ENCODE measurements at places on chromosomes 13 and 19. TPM values are rescaled to one million over a fixed set of nuclear protein-coding genes. Genes with fewer than 3 reads are reported as not detected.

Gene PRRG2
- 0.68 TPM for total RNA-seq

- H3K27ac ChIP-seq = no peak overlapping the region
- peak overlapping the region; percentile 67 for H3K4me3 ChIP-seq
- no peaks in the 10 kb centered on the region for H3K36me3 ChIP-seq
- peaks cover 60% of the 10 kb centered on the region for H3K27me3 ChIP-seq
- peaks cover 4% of the 10 kb centered on the region for H3K4me1 ChIP-seq
Observed at GRCh38 chr13:99085808-99086266, 108.0 kb upstream of the DOCK9 start.

DNA sequence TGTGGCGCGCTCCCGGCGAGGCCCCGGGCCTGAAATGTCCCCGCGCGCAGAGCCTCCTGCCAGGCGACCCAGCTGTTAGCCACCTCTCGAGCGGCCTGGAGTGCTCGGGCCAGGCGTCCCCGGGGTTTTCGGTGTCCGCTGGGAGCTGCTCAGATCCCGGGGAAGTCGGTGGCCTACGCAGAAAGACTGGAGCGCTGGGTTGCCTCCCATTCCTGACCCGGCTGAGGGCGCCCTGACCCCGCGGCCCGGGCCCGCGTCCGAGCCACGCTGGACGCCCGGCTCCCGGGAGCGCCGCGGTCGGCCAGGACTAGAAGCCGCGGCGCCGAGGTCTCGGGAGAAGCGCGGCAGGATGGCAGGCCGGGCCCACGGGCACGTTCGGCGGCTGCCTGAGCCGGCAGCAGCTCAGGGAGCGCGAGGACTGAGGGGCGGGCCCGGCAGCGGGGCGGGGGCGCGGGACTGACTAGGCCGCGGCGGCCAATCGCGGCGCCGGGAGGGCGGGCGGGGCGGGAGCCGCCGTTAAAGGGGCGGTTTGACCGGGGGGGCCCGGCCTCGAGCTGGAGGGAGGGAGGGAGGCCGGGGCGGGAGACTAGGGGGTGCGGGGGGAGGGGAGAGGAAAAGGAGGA is 1.3 kb upstream of the ZIC2 start:
- H3K4me3 ChIP-seq = peak overlapping the region; percentile 76
- H3K36me3 ChIP-seq = peaks cover 21% of the 10 kb centered on the region
- peaks cover 36% of the 10 kb centered on the region for H3K27me3 ChIP-seq
- peak; percentile 96 for DNase-seq
- peaks cover 20% of the 10 kb centered on the region for H3K4me1 ChIP-seq
- peak overlapping the region; percentile 99 for H3K27ac ChIP-seq

DNA sequence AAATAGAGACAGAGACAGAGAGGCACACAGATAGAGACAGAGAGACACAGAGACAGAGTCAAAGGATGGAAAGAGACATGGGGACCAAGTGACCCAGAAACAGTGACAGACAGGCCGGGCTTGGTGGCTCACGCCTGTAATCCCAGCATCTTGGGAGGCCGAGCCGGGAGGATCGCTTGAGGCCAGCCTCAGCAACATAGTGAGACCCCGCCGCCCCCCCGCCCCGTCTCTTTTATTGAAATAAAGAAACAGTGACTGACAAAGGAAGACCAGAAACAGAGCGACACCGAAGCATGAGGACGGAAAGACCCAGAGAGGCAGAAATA is 848 bp upstream of the NECTIN2 start:
- no peak overlapping the region for H3K27ac ChIP-seq
- H3K4me3 ChIP-seq = peak overlapping the region; percentile 52
- no peaks in the 10 kb centered on the region for H3K27me3 ChIP-seq
- no peak for DNase-seq
- H3K36me3 ChIP-seq = no peaks in the 10 kb centered on the region
- peaks cover 16% of the 10 kb centered on the region for H3K4me1 ChIP-seq

Gene CLEC4M
- total RNA-seq = not detected

Gene ZNF540
- 0.40 TPM for total RNA-seq

Gene HSPB6
- total RNA-seq = not detected

DNA sequence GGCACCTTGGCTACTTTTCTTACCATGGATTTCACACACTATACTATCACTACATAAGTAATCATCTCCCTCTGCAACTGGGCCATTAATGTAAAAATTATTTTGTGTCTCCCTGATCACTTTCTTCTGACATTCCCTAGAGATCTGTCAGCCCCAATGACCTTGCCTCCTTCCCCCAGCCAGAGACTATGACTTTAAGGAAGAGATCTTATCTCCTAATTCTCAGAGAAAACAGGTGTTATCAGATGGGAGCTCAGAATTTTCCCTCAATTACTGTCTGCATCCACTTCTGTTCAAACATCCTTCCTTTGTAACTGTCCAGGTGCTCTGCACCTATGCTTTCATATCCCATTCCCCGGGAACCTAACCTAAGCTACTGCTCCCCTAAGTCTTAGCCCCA is 397.5 kb downstream of the DIAPH3 start:
- no peaks in the 10 kb centered on the region for H3K27me3 ChIP-seq
- DNase-seq = no peak
- no peaks in the 10 kb centered on the region for H3K36me3 ChIP-seq
- H3K4me1 ChIP-seq = peaks cover 10% of the 10 kb centered on the region
- no peak overlapping the region for H3K4me3 ChIP-seq
- H3K27ac ChIP-seq = no peak overlapping the region

Gene DHDH
- total RNA-seq = 1.6 TPM

Gene OR7C1
- total RNA-seq = not detected

- H3K27me3 ChIP-seq = no peaks in the 10 kb centered on the region
- no peaks in the 10 kb centered on the region for H3K36me3 ChIP-seq
- DNase-seq = no peak
- H3K4me1 ChIP-seq = peaks cover 18% of the 10 kb centered on the region
Observed at GRCh38 chr19:19429361-19429760, 23.9 kb downstream of the GATAD2A start.

Measured in neural progenitor cell (in vitro differentiated cells).